Ascending aorta (tissue), 2 donors: ENCODE measurements at places on chromosomes 16 and 17. TPM values are rescaled to one million over a fixed set of nuclear protein-coding genes. Genes with fewer than 3 reads are reported as not detected.

SCARF1 gene
- total RNA-seq, result 295 TPM

HSPB9 gene
- not detected for total RNA-seq

LPCAT2 gene
- 44.2 TPM for total RNA-seq

SLFN12 gene
- 6.8 TPM for total RNA-seq

PRSS33 gene
- 15.4 TPM for total RNA-seq
